Dermis blood vessel endothelial cell (primary cell): ENCODE measurements at places on chromosomes 12 and 14.

DNA sequence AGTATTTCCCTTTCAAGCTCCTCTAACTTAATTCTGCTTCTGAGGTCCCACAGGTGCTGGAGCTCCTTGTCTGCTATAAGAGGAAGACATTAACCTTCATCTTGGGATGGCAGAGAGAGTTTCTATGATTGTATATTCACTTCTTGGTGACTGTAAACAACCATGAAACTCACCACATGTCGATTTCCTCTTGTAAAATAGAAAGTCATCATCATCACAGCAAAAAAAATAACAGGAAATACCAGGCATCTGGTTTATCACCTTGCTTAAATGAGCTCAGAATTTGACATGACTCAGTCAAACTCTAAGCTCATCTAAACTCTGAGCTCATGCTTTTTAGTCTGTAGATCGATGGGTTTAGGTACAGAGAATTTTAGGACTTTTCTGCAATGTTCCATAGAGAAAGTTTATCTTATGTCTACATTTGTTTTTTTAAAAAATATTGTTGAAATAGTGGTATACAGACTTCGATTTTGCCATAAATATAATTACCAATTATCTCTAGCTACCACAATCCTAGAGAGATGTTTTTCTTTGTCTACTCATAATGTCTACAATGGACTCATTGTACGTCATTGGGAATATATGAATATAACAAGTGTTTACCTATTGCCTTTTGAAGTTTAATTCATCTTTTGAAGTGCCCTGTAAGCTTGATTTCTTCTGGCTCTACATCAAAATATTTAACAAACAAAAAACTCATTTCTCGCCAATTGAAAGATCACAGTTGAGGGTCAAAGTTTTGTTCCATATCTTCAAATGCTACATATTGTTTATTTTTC lies 58.4 kb downstream of the IGF1 start:
- peak; percentile 57 for DNase-seq

- DNase-seq, result no peak
These were observed 175.4 kb upstream of the PELI2 start for GRCh38 chr14:55942826-55943225.

- no peak for DNase-seq
These were observed 11.0 kb downstream of the IL31 start for GRCh38 chr12:122162976-122163375.

- peak; percentile 61 for DNase-seq
These were observed 143.7 kb upstream of the DCN start for GRCh38 chr12:91326058-91327027.

DNA sequence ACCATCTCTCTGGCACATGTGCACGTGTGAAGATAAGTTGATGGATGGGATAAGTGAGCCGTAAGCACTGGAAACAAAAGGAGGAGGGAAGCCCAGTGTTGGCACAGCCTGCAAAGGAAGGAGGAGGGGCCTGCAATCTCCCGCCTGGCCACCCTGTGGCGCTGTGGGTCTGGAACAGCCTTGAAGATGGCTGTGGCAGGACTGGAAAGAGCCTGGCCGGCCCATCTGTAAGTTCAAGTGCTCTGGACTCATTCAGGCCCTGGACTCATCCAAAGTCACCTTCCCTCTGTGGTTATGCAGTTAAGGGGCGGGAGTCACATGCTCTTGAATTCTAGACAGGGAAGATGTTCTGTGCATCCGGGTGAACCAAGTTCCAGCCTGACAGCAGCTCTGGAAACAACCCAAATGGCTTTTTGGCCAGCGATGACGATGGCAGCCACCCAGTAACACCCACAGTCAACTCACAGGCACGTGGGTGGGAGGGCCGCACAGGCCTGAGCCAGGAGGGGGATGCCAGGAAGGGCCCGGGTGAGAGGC lies 50.4 kb downstream of the CHGA start:
- DNase-seq, result peak; percentile 47

- DNase-seq, result peak; percentile 29
These were observed 335.0 kb downstream of the PCNX1 start for GRCh38 chr14:71242237-71242748.

- no peak for DNase-seq
These were observed 22.8 kb downstream of the AHNAK2 start for GRCh38 chr14:104955396-104955770.

GRCh38 chr12:77855548-77855947 lies 24.9 kb downstream of the NAV3 start:
- no peak for DNase-seq

DNA sequence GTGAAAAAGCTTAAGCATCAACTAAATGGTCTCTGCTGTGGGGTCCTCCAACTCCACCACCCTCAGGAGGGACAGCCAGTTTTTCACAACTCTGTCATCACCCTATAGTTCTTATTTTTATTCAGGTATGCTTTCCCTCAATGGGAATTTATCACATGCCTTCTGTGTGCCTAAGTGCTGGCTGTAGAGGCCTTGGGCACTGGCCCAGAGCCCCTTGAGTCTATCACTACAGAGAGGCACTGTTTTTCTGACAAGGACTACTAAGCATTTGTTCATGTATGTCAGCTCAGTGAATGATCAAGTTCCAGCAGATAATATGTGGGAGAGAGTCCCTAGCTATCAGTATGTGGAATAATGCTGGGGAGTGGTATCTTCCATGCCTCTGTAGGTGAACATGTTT lies 463.9 kb downstream of the NPAS3 start:
- DNase-seq, result no peak

- no peak for DNase-seq
These were observed 54.9 kb downstream of the CCNK start for GRCh38 chr14:99535908-99536778.

DNA sequence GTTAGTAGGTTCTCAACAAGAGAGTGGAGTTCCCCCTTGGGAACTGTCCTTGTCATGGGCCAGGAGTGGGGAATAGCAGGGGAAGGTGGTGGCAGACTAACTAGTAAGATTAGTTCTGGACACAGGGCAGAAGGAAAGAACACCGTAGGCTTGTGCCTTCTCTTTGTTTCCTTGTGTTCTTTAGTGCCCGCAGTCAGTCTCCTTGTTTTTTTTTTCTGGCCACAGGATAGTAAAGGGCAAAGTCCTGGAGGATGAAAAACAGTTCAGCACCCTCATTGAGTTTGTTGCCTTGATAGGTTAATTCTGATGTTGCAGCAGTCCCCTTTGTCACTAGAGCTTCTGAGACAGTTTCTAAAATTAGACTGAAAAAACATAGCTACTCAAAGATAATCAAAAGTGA lies 8.4 kb downstream of the PEX5 start:
- DNase-seq, result no peak

- no peak for DNase-seq
These were observed 26.1 kb upstream of the SERPINA6 start for GRCh38 chr14:94349276-94349675.

- no peak for DNase-seq
These were observed 66.4 kb downstream of the CHST11 start for GRCh38 chr12:104522985-104523722.

- peak; percentile 39 for DNase-seq
These were observed 32.2 kb downstream of the MIA2 start for GRCh38 chr14:39265806-39266524.

GRCh38 chr14:51357250-51357649 lies 117.2 kb downstream of the TMX1 start:
- no peak for DNase-seq

DNA sequence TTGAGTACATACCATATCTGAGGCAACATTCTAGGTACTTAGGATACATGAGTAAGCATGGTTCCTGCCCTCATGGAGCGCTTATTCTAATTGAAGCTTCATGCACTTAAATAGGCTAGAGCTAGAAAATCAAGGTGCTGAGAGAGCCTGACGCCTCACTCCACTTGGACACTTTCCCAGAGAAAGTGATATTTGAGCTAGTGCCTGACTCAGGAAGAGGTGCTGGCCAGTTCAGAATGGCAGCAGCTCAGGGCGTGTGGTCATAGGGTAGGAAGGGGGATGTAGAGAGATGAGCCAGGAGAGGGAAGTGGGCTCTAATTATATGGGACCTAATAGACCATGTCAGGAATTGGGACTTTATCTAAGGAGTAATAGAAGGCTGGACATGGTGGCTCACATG lies 33.3 kb downstream of the TULP3 start:
- no peak for DNase-seq

DNA sequence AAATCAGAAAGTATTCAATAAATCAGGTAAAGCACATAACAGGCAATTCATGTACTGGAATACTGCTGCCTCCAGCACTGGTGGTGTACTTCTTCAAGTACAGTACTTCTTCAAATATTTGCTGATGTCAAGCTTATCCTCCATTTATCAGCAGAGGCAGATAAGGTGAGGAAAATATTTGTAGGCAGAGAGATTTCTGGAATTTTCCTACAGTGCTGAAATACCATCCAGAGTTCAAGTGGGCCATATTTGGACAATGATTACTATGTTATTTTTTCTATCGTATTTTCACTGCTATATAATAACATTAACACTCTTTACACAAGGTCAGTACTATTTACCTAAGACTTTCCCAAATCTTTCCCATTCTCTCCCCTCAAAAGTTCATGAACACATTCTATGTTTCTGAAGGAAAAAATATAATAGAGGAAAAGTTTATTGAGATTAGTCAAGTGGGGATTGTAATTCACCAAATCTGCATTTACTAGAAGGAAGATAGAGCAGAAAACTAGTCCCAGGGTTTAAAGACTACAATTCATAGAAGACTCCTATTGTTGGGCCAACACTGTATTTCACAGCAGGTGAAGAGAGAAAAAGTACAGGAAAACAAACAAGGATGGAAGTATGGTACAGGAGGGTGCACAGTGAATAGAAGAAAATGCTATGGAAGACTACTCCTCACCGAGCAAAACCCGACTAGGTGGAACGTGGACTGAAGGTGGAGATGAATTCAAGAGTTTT lies 141.1 kb downstream of the PAWR start:
- DNase-seq, result no peak

DNA sequence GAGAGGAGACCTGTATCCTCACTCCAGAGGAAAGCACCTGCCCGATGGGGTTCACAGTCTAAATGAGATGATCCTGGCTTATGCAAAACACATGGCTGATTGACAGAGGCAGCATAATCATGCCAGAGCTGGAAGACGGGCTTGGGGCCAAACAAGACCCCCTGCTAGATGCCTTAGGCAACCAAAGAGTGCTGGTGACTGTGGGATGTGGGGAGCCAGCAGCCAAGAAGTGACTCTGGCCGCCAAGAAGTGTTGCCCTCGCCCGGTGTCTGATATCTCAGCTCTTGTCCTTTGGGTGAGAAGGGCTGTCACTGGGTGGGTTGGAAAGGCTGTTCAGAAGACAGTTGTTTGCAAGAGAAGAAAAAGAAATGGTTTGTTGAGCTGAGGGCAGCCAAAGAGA lies 56.7 kb downstream of the PLEKHG3 start:
- no peak for DNase-seq

GRCh38 chr12:1970331-1970900 lies 33.8 kb downstream of the DCP1B start:
- no peak for DNase-seq

DNA sequence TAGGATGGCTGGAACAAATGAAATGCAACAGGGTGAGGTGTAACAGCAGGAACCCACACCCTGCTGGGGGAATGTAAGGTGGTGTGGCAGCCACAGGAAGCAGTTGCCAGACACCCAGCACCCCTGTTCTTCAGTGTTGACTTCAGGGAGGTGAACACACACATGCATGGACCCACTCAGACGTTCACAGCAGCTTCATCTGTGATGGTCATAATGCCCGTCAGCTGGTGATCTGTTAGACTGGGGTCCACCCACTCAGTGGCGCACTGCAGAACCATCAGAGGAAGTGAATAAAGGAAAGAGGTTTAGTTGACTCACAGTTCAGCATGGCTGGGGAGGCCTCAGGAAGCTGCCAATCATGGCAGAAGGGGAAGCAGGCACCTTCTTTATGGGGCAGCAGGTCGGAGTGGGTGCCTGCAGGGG lies 22.7 kb upstream of the TEX22 start:
- peak; percentile 72 for DNase-seq

- DNase-seq, result no peak
These were observed 43.7 kb downstream of the HSPB8 start for GRCh38 chr12:119222222-119222951.

DNA sequence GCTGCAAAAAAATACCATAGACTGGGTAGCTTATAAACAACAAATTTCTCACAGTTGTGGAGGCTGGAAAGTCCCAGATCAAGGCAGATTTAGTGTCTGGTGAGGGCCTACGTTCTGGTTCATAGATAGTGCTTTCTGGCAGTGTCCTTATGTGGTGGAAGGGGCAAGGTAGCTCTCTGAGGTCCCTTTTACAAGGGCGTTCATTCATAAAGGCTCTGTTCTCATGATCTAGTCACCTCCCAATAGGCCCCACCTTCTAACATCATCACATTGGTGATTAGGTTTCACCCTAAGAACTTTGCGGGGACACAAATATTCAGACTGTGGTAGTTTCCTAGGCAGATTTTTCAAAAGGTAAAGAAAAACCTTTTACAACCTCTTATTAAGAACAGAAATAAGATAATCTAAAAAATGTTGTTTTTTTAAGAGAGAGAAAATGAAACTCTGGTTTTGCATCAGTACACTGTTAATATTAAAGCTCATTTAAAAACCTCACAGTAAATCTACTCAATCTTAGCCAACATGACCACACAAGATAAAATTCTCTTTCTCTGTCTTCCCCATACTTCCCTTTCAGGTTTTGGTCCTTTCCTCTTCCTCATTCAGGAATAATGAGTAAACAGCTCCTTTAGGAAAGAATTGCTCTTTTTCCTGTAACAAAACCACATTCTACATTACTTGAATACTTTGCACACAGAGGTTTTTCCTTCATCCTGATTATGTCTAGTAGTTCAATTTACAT lies 117.5 kb downstream of the UNC79 start:
- DNase-seq, result no peak

DNA sequence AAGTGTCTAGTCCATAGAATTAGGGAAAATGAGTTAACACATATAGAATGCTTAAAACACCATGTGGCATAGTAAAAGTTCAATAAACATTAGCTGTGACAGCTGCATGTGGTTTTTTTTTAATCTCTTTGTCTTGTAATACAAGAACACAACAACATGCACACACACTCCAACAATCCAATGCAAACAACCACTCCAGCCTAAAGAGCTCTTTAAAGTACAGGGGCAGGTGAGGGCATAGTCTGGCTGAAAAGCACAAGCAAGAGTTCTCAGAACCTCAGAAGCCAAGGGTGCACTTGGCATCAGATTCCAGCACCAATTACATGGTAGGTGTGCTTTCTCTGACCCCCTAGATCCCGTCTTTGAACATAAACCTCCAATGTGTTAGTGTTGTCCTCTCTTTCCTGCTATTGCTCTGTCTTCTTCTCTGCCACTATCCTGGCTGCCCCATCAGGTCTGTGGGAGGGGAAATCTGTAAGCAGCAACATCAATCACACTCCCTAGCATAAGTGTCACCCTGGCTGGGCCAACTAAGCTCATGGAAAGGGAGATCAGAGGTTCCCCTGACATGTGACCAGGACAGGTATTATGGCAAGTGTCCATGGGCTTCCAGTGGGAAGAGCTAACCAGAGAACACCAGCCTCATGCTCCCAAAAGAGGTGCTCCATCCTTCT lies 91.0 kb downstream of the SLC8A3 start:
- DNase-seq, result no peak

DNA sequence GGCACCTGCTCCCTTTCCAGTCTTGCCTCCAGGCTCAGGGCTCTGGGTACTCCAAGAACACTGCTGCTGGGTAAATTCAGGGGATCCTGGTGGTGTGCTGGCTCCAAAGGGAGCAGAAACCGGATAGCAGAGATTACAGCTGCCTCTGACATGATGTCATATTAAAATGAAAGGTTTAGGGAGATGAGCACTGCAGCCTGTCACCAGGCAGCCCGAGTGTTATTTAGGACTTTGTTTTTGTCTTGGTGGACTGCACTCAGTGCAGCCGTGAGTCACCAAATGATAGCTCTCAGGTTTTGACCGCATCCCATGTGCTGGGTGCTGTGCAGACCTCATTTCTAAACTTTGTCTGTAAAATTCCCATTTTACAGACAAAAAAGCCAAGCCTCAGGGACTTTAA lies 266.0 kb upstream of the CRY1 start:
- DNase-seq, result no peak

GRCh38 chr14:72270147-72270727 lies 338.0 kb downstream of the RGS6 start:
- DNase-seq, result no peak
